ENCODE measurements at places on chromosomes 6 and 20.

DNA sequence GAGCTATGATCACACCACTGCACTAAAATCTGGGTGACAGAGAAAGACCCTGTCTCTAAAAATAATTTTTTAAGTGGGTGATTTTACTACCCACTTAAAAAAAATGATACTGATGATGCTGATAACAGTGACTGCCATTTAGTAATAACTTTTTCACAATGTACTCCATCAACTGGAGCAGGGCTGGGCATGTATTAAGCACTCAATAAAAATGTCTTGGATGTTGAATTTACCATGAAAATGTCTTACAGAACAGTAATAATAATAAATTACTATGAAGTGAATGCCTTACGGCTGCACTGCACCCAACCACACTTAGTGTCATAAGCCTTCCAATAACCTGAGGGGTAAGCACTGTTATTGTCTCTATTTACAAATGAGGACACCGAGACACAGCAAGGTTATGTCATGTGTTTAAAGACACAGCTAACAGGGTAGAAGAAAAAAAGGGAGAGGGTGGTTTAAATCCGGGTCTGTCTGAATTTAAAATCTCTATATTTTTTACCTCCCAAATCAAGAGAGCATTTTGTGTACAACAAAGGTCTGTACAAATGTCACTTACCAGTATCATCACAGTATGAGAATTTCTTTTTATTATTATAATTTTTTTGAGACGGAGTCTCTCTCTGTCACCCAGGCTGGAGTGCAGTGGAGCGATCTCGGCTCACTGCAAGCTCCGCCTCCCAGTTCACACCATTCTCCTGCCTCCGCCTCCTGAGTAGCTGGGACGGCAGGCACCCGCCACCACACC is 21.5 kb downstream of the RIMS4 start:
- no peak for DNase-seq

DNA sequence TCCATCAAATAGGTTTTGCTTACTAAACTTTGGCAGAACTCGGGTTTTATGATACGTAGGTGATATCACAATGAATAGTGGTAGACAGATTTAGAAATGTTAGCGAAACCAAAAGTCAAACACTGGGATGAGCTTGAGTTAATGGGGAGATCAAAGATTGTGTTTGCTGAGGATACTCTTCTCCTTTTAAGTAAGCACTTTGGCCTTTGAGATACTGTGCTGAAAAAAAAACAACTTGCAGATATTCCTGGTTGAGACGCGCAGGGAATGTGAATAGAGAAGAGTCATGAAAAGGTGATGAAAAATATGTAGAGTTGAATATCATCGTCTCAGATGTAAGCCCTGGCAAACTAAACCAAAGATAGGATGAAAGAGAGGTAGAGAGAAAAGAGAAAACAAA is 48.3 kb downstream of the TRMT11 start:
- no peak for DNase-seq

DNA sequence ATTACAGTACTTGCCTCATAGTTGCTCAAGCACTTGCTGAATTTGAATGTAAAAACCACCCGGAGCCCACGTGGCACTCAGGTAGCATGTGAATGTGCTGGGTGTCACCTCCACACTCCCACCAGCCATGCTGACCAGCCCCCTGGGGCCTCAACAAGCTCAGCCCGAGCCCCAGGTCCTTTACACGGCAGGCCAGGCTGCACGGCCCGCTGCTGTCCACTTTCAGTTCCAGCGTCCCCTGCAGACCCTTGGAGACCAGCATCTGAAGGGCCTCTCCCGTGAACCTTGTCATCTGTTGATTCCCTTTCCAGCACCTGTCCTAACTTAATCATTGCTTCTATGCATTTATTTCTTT is 33.3 kb upstream of the ZBP1 start:
- no peak for DNase-seq

- DNase-seq = no peak
Observed at GRCh38 chr6:139628270-139628669, 253.8 kb upstream of the CITED2 start.

GRCh38 chr20:9928281-9928737 is 89.4 kb upstream of the PAK5 start:
- no peak for DNase-seq

DNA sequence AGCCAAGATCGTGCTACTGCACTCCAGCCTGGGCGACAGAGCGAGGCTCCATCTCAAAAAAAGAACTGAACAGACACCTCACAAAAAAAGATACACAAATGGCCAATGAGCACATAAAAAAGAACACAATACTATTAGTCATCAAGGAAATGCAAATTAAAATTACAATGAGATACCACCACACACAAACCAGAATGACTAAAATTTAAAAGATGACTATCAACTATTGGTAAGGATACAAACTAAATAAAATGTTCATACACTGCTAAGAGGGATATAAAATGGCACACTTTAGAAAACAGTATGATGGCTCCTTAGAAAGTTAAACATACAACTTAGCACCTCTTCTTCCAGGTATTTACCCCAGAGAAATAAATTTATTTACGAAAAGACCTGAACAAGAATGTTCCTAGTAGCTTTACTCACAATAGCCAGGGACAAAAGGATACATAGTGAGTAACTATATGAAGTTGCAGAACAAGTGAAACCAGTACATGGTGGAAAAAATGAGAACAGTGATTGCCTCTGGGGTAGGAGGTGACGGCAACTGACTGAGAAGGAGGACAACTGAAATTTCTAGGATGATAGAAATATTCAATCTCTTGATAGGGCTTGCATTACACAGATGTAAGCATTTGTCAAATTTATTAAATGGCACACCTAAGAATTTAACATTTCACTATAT is 53.2 kb downstream of the FAM8A1 start:
- DNase-seq = no peak

GRCh38 chr6:163570579-163571231 is 156.2 kb downstream of the QKI start:
- peak; percentile 50 for DNase-seq

DNA sequence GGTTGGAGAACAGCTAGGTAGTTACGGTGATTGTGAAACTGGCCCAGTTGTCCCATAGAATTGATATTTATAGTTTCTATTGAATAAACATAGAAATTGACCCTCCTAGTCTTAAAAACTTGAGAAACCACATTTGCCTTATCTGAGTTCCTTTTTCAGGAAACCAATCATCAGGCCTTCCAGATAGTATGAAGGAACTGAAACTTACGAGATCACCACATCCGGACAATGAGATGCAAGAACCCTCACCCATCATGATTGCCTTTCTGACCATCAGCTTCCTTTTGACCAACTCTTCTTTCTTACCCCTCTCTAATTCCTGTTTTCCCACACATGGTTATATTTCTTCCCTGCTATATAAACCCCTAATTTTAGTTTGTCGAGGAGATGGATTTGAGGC is 21.8 kb downstream of the SLC35F1 start:
- DNase-seq = no peak

- DNase-seq = peak; percentile 41
Observed at GRCh38 chr6:157659536-157660271, 163.3 kb upstream of the SNX9 start.

DNA sequence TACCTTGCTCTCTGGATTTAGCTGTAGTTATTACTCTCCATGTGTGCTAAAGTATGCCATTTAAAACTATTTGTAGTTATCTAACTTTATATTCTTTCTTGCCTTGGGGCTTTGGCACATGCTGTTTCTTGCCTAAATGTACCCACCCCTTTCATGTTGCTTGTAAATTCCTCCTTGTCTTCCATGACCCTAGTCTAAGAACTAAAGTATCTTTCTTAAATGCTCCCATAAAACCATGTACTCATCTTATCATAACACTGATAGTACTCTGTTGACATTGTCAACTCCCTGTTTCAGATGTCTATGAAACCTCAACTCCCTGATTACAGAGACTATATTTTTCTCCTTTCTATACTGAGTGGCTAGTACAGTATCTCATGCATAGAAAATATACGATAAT is 564.9 kb upstream of the IRAK1BP1 start:
- DNase-seq = no peak

- DNase-seq = peak; percentile 35
Observed at GRCh38 chr20:22511943-22512910, 72.1 kb downstream of the FOXA2 start.

DNA sequence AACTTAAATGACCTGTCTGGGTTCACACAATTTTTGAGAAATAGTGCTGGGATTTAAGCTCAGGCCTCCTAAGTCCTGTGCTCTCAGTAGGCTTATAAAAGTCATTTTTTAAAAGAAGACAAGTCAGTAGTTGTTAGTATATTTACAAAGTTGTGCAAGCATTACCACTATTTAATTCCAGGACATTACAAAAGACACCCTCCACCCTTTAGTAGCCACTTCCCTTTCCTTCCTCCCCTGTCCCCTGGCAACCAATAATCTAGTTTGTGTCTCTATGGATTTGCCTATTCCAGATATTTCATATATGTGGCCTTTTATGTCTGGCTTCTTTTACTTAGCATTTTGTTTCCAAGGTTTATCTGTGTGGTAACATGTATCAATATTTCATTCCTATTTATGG is 37.6 kb downstream of the HMGN3 start:
- DNase-seq = no peak

- DNase-seq = no peak
Observed at GRCh38 chr6:89237158-89237557, 20.0 kb upstream of the GABRR1 start.

GRCh38 chr6:127481628-127482027 is 22.4 kb upstream of the KIAA0408 start:
- no peak for DNase-seq

DNA sequence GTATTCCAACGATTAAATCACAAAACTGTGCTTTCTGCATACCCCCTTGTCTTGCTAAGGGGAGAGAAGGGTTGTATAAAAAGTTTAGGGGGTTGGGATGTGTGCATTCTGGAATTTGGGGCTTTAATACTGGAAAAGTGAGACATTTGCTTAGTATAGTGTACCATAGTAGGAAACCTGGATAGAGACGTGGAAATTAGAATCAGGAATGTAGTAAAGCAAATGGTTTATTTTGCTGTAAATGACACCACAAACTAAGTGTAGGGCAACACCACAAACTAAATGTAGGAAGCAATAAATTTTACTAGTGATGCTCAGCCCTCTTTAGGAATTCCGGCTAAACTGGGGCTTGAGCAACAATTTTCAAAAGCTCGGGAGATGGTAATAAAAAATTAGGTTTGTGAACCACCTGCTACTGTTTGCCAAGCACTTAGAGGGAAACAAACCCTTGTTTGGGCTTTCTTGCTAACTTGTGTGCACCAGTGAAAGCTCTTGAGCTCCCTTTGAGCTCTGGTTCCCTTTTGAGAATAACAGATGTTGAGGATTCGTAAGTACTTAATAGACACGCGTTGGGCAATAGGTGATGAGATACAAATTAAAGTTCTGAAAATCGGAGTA is 13.8 kb downstream of the BRD2 start:
- peak; percentile 35 for DNase-seq

DNA sequence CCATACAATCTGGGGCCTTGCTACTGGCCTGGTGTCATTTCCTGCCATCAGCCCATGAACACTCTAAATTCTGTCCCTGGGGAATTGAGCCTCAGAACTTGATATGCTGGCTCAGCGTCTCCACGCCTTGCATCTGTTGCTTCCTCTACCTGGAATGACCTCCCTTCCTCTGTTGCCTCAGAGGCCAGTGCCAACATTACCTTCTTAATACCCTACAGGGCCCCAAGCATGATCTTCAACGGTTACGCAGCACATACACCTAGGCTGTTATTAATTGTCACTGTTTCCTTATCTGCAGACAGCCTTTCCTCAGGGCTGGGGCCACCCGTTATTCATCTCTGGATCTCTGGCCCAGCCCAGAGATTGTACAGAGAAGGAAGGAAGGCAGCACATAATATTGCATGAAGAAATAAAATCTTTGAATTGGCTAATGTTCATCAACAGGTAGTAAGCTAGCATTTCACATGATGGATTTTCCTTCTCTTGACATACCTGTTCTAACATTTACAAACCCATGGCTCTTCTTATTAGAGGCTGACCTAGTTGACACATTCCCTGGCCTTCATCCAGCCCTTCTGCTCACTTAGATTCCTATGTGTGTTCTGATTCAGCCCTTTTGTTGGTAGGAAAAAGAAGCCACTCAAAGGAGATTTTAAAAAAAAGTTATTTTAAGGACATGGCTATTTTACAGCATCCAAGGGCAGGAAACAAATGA is 8.4 kb upstream of the RNF182 start:
- DNase-seq = no peak

DNA sequence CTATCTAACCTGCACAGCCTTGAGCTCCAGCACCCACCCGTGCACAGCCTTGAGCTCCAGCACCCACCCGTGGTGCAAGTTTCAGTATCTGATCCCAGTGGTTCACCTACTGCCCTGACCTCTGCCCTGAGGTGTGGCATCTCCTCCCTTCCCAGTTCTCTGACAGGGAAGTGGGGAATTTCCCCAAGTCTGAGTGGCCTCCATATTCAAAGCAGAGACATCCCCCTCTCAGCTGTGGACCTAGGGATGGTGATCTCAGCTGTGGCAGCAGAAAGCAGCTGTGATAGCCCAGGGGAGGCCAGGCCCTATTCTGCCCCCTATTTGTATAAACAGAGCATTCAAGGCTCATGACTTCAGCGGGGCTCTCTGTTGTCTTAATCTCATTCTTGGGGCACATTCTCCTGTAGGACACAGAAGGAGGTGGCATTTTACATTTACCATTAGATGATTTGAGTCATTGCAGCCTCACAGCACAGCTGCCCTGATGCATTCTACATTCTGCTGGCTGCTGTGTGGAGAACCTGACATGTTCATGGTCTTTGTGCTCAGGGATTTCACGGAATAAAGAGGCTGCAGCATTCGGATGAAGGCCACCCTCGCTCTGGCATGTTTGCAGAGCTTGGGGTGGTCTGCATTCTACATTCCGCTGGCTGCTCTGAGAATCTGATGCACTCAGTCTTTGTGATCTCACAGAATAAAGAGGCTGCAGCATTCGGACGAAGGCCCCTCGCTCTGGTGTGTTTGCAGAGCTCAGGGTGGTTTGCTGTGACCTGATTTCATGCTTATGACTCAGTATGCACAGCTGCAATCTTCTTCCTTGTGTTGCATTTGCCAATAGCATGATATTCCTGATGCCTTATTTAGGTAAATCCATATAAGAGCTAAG is 16.9 kb downstream of the GPR31 start:
- DNase-seq = peak; percentile 42

DNA sequence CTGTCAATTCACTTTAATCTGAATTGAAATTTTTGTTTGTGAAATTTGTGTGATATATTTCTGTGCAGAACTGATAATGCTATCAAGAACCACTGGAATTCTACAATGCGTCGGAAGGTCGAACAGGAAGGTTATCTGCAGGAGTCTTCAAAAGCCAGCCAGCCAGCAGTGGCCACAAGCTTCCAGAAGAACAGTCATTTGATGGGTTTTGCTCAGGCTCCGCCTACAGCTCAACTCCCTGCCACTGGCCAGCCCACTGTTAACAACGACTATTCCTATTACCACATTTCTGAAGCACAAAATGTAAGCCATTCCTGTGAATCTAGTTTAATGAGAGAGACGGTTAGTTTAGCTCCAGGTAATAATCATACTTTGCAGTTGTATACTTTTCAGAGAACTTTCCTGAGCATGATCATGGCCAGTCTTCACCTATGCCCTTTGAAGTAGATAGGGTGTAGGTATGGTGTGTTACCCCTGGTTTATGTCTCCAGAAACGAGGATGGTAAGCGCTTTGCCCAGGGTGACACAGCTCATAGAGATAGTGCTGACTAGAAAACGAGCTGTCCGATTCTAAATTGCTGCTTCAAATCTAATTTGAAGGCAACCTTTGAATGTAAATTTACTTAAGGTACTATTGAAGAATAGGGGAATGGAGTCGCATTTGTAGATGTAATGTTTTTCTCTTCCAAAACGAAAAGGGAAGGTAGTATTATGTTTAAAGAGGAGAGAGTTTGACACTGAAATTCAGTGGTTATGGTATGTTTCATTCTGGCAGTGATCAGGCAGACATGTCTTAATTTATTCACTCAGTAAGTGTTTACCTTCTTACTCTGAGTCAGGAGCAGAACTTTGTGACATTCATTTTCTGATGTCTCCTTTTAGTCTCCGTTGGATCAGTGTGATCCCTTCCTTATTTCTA is 11.4 kb downstream of the MYB start:
- no peak for DNase-seq

All from eye (tissue), 1 donor.